ENCODE measurements at places on chromosomes 4 and X.

GRCh38 chr4:119783189-119783983 is 154.8 kb upstream of the PDE5A start:
- no peak for DNase-seq

GRCh38 chr4:148112231-148112982 is 329.8 kb downstream of the NR3C2 start:
- no peak for DNase-seq

DNA sequence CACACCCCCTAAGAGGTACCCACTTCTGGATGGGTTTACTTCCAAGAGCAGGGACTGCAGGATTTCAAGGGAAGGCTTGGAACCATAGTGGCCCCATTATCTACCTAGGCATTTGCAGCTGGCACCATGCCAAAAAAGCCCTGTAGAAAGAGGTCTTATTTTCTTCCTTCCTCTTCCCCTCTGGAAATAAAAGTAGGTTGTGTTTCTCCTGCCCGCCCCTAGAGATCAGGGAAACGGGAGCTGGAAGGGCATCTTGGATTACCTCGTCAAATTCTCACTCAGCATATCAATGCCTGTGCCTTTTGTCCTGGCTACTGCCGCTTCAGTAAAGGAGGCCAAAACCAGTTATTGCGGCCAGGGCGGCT is 1.6 kb downstream of the SCD5 start:
- DNase-seq: peak; percentile 45

DNA sequence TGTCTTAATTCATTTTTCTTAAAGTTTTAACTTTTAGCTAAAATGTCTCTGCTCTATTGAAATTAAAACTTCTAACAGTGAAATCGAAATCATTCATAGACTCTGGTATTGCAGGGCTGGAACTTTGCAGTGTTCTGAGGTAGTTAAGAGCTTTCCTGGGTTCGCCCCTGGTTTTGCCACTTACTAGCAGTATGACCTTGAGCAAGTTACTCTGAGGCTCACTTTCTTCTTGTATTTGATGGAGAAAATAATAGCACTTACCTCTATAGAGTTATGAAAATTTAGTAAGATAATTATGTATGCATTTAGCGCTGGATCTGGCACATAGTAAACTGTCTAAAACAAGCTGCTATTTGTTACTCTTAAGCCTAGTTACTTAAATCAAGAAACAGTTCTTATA is 1.7 kb downstream of the SLAIN2 start:
- DNase-seq: no peak

GRCh38 chrX:29788991-29789699 is 426.2 kb upstream of the MAGEB2 start:
- no peak for DNase-seq

- no peak for DNase-seq
These were observed 255.6 kb downstream of the DHX15 start for GRCh38 chr4:24328711-24329110.

- DNase-seq: no peak
These were observed 97.6 kb downstream of the RAB28 start for GRCh38 chr4:13386405-13387107.

DNA sequence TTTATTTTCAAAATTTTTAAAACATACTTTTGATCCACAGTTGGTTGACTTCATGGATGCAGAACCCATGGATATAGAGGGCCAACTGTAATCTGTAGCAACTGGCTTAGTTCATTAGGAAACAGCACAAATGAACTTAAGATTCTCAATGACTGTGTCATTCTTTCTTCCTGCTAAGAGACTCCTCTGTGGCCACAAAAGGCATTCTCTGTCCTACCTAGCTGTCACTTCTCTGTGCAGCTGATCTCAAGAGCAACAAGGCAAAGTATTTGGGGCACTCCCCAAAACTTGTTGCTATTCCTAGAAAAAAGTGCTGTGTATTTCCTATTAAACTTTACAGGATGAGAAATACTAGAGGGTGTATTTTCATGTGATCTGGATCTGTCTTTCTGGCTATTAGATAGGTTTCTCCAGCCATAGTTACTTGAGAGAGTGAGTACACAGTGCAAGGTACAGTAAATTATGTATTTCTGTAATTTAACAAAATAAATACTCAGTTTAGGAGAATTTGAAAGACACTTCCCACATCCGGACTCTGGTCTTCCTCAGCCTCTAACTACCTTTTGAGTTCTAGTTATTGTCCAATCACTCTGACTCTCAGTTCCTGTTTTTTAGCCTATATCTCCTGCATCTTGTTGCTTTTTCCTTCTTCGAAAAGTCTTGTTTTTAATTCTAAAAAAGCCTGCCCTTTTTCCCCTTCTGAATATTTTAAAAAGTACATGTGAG is 21.8 kb downstream of the TLR2 start:
- DNase-seq: no peak

GRCh38 chr4:153159016-153159415 is 45.2 kb upstream of the TRIM2 start:
- DNase-seq: no peak

All from D341Med (cell line).